ENCODE measurements at places on chromosomes 5 and 9.

- DNase-seq, result no peak
These were observed 273.7 kb downstream of the RASEF start for GRCh38 chr9:82789155-82789824.

GRCh38 chr5:78008356-78008967, 232.3 kb upstream of the TBCA start:
- DNase-seq, result no peak

DNA sequence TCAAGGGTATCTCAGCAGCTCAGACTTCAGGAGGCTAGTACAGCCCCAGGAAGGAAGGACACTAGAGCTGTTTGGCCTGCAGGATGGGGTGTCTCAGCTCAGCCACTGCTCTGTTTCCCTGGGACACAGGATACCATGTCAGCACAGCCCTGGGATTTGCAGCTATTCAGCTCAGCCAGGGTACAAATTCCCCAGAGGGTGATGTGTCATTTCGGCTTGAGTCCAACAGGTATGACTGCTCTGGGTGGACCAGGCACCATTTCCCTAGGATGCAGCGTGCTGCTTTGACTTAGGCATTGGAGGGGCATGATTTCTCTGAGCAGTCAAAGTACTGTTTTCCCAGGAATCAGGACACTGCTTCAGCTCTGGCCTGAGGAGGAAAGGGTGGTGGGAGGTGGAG, 130.1 kb downstream of the ARSB start:
- DNase-seq, result no peak

GRCh38 chr9:35842020-35842745, 13.2 kb downstream of the TMEM8B start:
- DNase-seq, result no peak

- DNase-seq, result peak; percentile 94
These were observed 1.3 kb upstream of the PHPT1 start for GRCh38 chr9:136847826-136848392.

- no peak for DNase-seq
These were observed 128.3 kb downstream of the ZCCHC7 start for GRCh38 chr9:37248651-37249163.

GRCh38 chr9:84239343-84239742, 101.2 kb downstream of the SLC28A3 start:
- DNase-seq, result no peak

- DNase-seq, result no peak
These were observed 19.3 kb upstream of the TOR2A start for GRCh38 chr9:127754099-127755060.

DNA sequence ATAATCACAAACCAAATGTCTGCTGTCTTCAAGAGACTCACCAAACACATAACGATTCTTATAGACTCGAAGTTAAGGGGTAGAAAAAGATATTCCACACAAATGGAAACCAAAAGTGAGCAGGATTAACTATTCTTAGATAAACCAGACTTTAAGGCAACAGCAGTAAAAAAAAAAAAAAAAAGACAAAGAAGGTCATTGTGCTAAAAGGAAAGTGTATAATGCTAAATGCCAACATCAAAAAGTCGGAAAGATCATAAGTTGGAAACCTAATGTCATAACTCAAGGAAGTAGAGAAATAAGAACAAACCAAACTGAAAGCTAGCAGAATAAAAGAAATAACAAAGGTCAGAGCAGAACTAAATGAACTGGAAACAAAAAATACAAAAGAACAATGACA, 714.6 kb downstream of the SEMA5A start:
- DNase-seq, result no peak

DNA sequence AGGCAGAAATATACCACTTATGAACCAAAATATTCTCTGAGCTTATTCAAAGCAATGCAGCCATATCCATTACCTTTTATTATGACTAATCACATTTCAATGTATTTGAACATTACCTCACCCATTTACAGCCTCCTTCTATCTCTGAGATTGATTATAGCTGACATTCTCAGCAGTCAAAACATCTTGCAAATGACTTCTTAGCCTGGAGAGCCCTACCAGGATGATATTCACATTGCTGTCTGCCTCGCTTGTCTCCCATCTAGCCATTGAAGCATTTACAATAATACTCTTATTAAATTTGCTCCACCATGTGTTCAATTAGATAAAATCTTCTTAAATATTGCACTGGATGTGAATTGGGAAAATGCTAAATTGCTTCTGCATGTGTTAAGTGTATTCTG, 1879.9 kb upstream of the ACO1 start:
- no peak for DNase-seq

DNA sequence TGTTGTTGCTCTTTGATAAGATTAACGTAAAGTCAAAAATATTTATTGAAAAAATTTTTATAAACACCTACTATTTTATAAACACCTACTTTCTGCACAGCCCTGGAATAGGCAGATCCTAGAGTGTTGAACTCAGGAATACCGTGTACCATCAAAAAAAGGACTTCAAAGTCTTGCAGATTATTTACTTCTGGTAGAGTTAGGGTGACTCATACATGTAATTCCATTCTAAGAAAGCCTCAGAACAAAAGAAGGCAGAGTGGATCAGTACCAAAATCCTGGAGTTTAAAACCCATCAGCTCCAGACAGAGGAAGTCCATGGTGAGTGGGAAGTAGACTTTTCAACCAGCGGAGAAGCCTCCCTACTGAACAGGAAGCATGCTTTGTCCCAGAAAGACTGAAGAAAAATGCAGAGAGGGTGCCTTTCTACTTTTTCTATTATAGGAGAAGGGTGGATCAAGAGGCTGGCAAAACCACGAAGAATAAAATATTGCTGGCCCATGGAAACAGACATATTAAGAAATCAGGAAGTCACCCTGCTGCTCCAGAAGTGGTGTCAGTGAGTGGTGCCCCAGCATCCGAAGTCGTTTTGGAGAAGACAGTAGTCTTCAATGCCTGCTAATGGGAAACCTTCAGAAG, 45.1 kb upstream of the DAB2 start:
- no peak for DNase-seq

DNA sequence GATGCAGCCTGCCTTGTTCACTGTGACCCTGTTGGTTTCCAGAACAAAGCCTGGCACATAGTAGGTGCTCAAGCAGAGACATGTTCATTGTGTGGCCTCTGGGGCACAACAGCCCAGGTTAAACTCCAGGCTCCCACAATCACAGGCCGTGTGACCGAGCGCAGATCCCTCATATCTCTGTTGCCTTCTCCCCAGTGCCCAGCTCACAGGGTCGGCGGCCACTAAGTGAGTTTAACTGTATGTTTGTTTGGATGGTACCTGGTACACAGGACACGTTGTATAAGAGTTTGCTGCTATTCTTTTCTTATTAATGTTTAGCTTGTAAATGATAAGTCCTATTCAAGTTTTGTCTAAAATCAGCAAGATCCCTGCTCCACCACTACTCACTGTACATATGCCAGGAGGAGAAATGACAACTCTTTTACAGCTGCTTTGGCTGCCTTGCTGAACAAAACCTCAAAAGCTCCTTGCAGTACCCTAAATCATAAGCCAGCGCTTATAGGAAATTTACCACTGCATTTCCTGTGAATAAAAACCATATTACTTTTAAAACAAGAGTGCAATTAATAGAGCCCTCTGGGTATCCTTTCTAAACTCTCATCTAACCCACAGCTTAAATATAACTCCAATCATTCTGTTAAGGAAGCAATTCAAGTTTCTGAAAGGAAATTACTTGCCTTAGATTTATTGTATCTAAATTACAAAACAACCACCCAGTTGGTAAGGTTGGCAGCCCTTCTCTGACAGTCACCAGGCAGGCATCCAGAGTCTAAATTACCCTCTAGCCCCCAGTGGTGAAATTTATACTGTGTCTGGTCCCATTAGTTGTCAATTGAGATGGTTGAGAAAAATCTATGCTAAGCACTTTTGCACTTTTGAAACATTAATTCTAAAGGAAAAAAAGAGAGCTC, 379.4 kb downstream of the SEMA5A start:
- DNase-seq, result no peak

- DNase-seq, result peak; percentile 88
These were observed 1.1 kb upstream of the JADE2 start for GRCh38 chr5:134524272-134524825.

DNA sequence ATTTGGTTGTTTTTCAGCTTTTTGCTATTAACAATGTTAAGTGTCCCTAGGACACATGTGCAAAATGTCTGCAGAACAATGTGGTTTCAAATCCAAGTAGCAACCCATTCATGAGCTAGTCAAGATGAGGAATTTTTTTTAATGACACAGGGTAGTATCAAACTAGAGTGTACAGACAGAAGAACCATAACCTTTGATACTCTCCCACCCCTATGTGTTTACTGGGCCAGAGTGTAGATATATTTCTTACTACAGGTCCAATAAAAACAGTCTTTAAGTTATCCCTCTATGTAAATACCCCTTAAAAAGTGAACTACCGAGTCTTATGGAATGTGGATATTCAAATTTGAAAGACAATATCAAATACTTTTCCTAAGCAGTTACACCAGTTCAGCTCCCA, 45.6 kb downstream of the AUH start:
- DNase-seq, result no peak

DNA sequence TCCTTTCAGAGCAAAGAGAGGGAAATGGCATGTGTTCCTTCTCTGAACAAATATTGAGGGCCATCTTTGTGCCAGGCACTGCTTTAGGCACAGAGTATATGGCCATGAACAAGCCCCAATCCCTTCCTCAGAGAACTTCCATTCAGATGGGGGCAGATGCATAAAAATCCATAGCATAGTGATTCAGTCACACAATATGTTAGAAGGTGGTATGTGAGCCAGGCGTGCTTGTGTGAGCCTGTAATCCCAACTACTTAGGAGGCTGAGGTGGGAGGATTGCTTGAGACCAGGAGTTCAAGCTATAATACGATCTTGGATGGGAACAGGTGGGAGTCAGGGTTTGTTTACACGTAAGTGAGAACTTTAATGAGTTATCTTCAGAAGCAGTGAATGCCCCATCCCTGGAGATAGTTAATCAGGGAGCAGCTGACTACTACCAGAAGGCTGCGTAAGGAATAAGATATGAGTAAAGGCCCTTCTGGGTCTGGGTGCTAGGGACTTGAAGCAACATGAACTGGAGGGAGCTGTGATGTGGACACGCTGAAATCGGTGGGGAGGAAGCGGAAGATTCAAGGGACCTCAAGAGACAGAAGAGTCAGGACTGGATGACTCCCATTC, 27.1 kb downstream of the NANS start:
- no peak for DNase-seq

DNA sequence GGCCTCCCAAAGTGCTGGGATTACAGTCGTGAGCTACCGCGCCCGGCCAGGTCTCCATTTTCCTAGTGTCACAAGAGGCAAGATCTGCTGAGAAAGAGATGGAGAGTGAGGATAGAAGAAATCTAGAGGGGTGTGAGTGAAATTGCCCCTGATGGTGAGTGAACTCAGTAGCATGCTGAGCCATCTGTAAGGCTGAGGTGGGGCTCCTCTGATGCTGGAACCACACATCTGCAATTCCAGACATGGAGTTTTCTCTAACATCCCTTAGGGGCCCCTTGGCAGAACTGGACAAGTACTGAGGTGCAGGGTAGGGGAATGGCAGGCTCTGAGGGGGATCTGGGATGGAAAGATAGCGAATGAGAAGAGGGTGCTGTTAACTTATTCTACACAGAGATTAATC, 72.0 kb upstream of the FER start:
- no peak for DNase-seq

DNA sequence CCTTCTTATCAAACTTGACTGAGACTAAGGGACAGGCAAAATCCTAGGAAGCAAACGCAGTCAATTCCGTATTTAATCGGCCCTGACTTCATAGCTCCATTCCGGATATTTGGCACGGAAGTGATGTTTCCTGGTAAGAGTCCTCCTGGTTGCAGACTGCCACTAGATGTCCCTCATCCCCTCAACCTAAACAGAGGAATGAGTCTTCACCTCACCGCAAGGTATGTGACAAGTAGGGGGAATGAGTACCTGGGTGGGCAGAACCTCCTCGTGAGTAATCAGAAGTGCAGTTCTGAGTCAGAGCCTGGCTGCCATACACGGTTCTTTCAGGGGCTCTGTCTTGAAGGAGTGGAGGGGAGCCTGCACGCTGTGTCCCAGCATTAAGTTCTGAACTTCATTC, 173.6 kb downstream of the MUSK start:
- DNase-seq, result no peak

DNA sequence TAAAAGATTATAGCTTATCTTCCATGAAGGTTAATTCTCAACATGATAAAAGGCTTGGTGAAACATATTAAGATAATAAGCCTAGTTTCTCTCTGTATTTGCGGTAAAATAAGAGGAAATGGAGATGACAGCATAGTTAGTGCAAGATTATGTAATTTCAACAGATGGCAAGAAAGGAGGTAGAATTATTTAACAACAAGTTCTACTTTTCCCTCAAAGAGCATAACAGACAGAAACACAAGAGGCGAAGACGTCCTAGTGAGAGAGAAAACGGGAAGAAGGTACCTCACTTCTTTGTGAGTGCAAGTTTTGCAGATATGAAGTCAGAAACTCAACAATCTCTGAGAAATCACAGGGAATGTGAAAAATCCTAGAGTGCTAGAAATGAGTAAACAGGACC, 144.8 kb upstream of the ADCY2 start:
- DNase-seq, result no peak

GRCh38 chr5:76565009-76565408, 58.2 kb downstream of the F2RL2 start:
- no peak for DNase-seq

DNA sequence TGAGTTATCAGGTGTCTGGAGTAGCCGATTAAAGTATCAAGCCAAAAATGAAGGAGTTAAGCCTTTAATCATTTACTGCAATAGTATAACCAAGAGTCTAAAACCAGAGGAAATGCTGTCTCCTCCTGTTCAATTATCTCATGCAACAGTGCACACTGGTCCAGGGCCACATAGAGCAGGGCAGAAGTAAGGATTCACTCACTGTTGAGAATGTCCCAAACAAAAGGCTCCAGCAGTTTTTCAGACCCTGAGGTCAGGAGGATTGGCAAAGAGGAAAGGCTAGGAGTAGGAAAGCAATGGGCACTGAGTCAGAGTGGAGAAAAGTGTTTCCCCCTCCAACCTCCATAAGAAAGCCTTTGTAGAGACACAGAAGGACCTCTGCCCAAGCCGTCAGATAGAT, 168.2 kb downstream of the RNF180 start:
- DNase-seq, result no peak

DNA sequence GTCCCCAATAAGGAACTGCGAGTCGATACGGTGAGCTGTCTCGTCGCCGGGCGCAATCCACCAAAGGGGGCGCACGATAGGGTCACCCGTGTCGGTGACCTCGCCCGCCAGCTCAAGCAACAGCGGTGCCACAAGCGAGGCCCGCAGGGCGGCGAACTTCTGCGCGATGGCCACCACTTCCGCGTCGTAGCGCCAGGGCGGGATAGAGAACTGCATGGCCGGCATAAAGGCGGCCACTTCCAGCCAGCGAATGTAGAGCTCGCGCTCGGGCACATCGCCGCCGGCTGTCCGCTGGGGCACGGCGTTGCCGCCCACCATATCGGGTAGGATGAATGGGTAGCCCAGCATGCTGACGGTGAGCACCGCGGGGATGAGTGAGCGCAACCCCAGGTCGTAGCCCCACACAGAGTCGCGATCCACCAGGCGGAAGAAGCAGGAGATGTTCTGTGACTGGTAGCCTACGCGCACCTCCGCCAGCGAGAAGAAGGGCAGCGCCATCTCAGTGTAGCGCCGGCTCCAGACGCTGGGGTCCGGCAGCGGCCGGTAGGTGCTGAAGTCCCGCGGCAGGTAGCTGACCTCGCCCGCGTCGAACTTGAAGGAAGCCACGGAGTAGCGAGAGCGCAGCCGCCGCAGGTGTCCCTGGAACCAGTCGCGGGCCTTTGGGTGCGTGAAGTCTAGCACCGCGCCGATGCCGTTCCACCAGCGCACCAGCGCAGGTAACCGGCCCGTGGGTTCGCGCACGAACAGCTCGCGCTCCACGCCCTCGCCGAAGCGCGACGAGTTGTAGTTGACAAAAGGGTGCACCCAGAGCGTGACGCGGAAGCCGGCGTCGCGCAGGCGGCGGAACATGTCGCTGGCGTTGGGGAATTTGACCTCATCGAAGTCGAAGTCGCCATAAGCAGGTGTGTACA, 5.5 kb downstream of the MYORG start:
- no peak for DNase-seq

All from left ventricle myocardium inferior (tissue), 1 donor.